ENCODE measurements at places on chromosomes 3 and 15.

DNA sequence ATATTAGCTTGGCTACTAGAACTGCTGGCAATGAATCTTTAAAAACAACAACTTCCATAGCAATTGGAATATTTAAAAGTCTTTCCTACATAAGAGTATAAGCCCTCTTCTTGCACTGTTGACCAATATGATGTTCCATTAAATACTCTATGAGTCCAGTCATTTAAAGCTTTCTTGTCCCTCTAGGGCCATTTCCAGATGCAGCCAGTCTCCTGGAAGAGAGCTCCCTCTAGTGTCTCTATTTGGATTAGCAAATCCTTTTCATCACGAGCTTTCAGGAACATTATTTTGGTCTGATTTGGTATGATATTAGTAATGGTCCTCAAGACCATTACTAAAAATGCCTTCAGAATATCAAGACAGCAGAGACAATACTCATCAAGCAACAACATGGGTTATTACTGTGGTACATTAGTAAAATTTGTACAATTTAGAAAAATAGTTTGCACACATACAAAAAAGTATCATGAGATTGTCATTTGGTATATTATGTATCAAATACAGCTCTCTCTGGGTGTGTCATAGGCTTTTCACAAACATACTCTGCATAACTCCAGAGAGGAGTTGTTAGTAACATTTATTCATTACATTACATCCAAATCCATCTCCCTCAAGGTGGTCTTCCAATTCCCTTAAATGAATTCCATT, 101.3 kb downstream of the DPH6 start:
- DNase-seq = no peak

- DNase-seq = no peak
These were observed 133.3 kb upstream of the CHL1 start for GRCh38 chr3:63095-63765.

DNA sequence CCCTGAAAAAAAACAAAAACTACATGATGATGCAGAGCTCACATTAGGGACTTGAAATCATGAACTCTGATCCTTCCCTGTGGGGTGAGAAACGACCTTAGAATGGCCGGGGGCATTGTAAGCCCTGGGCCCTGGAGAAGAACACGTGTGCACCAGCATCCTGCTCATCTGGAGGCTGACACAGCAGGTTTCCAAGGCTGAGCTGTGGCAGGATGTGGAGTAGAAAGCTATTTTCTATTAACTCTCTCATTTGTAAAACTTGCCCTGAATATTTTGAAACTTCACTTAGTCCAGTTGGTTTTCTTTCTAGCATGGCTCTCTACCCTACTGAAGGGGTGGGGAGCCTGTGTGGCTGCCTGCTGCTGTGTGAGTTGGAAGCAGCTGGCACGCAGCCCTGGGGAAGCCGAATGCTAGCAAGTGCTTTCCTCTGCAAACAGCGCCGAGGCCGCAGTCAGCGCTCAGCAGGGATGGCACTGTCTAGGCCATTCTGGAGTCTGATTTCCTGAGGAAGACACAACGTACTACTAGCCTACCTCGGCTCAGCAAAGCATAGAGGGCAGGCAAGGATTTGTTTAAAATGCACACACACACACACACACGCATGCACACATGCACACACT, 58.0 kb downstream of the GABRG3 start:
- no peak for DNase-seq

GRCh38 chr15:60635507-60636352, 156.8 kb upstream of the ICE2 start:
- no peak for DNase-seq

DNA sequence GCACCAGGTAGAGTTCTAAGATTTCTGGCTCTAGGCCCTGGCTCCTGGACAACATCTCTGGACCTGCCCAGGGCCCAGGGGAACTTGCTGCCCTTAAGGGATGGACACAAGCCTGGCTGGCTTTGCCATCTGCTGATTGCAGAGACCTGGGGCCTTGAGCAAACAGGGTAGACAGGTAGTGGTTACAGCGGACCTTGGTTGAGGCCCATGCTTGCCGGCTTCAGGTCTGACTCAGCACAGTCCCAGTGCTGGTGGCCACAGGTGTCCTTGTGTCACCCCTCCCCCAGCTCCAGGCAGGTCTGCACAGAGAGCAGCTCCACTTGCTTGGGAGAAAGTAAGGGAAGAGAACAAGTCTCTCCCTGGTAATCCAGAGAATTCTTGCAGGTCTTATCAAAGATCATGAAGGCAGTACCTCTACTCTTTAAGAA, 15.9 kb upstream of the ACTL6A start:
- DNase-seq = no peak

DNA sequence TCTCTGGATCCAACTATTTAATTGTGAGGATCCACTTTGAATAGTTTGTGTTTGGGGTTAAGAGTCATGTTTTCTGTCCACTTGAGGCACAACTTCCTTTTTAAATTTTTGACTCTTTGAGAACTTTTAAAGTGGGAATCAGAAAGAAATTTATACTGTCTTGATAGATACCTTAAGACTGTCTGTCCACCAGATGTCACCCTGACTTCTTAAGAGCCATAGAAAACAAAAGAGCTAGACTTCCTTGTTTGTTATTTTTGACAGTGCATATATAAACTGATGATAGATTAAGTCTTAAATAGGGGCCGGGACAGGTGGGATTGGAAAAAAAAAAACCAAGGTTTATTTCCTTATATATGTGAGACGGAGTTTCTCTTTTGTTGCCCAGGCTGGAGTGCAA, 52.1 kb upstream of the WDR72 start:
- no peak for DNase-seq
